CD14-positive monocyte (primary cell): ENCODE measurements at places on chromosomes 16 and 17.
A peak's percentile ranks its signal among the peaks of the same experiment; 100 is the strongest.

DNA sequence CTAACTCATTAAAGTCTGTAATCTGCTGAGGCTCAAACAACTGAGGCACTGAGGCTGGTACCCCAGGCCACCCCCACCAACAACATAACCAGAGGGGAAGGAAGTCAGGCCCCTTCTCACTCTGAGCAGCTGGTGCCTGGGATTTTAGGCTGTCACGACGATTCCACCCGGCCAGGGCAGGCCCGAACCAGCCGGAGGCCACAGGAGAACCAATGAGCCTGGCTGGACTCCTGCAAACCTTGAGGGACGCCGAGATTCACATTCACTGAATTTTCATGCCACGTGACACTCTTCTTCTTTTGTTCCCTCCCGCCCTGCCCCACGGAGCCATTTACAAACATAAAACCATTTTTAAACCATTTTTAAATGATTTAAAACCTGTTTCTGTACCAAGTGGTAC lies 48.1 kb downstream of the RPH3AL start:
- DNase-seq, result no peak

DNA sequence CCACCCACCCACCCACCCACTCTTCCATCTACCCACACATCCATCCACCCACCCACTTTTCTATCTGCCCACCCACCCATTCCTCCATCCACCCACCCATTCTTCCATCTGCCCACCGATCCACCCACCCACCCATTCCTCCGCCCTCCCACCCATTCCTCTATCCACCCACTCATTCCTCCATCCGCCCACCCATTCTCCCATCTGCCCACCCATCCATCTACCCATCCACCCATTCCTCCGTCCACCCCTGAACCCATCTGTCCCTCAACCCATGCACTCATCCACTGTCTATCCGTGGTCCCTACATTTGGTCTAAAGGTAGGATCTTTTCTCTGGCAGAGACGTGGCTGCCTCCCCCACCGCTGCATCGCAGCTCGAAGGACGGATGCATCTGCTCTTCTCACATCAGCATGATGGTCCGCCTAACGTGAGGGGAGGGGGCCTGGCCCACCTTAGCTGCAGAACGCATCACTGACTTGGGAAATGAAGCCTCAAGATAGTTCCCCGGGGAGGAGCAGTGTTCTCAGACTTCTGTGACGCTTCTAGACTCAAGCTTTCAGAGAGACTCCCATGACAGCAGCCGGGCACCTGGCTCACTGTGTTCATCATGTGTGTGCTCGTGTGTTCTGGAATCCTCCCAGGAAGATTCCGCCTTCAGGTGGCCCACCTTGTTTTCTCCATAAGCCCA lies 17.2 kb upstream of the GSE1 start:
- no peak for DNase-seq

GRCh38 chr16:4378161-4378666 lies 6.6 kb downstream of the VASN start:
- DNase-seq, result no peak

- DNase-seq, result no peak
Observed at GRCh38 chr16:86390335-86390734, 120.0 kb upstream of the FOXF1 start.

DNA sequence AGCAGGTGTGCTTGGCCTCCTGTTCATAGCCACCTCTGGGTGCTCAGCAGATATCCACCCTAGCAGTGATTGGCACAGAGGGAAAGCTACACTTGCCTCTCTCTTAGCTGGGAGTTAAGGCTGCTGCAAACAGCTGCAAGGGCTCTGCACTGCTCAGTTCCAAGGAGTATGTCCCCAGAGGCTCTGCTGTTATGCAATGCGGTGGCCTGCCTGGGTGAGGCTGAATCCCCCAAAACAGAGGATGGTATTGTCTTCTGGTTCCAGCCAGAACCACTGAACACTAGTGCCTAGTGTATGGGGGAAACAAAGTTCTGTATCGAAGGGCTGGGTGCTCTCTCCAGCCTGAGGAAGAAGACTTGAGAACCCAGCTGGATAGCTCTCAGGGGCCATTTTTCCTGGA lies 16.8 kb downstream of the TMEM94 start:
- no peak for DNase-seq

- no peak for DNase-seq
Observed at GRCh38 chr17:81536299-81537290, 8.4 kb downstream of the FSCN2 start.

GRCh38 chr17:8468980-8469379 lies 33.3 kb downstream of the NDEL1 start:
- no peak for DNase-seq

GRCh38 chr16:88722784-88723506 lies 16.6 kb downstream of the CTU2 start:
- no peak for DNase-seq

GRCh38 chr16:86568677-86569623 lies 2.3 kb downstream of the FOXC2 start:
- DNase-seq, result no peak

GRCh38 chr17:8798846-8799569 lies at the start of gene MFSD6L:
Gene MFSD6L, minus strand, starts transcription at chr17:8799365. Its CDS starts 245 bp downstream, at chr17:8799120.
- DNase-seq, result no peak

- peak; percentile 26 for DNase-seq
Observed at GRCh38 chr16:68539711-68540239, 684 bp downstream of the ZFP90 start.

- DNase-seq, result peak; percentile 65
Observed at GRCh38 chr17:55496094-55496881, 15.0 kb downstream of the SMIM36 start.

DNA sequence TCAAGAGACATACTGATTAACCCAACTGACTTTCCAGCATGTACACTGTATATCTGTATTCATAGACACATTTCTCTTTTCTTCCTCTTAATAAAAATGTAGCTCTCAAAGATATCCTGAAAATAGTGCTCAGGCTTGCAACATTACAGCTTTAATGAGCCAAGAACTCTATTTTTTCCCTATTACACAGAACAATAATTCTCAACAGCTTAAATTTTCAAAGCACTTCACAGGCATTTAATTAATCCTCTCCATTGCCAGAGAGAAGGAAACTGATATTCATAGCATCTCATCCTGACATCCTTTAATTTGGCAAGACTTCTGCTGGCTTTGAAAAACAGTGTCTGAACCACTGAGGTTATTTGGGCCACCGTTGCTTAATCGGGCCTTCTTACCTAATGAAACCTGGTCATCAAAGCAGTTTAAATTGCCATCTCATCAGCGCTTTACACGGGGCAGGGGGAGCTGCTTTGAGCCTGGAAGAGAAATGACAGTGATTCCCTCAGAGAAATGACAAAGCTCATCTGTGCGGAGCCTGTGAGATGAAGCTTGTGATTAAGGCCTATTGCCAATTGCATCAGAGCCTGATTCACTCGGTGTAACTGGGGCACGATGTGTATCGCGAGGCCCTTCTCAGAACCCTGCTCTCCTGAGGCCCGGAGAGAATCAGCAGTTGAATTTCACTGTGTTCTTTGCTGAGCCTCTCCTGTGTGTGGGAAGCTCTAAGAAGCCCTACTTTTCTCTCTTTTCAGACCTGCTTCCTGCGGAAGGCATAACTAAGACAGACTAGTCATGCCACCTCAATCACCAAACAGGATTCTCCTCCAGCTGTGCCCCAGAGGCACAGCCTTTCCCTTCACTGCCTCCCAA lies 8.5 kb upstream of the SIAH1 start:
- no peak for DNase-seq

DNA sequence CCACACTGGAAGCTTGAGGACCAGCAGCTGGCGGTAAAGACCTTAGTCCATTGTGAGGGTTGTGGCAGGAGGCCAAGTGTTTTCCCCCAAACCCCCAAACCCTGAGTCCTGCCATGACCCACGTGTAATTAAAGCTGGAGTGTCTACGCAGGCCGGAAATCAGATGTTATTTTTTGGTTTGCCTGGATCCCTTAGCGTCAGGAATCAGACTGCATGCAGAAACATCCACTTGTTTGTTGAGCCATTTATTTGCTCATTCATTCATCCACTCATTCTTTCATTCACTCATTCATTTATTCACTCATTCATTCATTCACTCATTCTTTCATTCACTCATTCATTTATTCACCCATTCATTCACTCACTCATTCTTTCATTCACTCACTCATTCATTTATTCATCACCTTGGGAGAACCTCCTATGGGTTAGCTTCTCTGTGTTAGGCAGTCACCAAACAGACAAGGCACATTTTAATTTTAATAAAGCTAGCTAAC lies 313.1 kb downstream of the MAF start:
- DNase-seq, result no peak

- no peak for DNase-seq
Observed at GRCh38 chr16:49015225-49015592, 266.4 kb downstream of the CBLN1 start.

- DNase-seq, result no peak
Observed at GRCh38 chr17:81910840-81911276, 341 bp downstream of the PCYT2 start.

DNA sequence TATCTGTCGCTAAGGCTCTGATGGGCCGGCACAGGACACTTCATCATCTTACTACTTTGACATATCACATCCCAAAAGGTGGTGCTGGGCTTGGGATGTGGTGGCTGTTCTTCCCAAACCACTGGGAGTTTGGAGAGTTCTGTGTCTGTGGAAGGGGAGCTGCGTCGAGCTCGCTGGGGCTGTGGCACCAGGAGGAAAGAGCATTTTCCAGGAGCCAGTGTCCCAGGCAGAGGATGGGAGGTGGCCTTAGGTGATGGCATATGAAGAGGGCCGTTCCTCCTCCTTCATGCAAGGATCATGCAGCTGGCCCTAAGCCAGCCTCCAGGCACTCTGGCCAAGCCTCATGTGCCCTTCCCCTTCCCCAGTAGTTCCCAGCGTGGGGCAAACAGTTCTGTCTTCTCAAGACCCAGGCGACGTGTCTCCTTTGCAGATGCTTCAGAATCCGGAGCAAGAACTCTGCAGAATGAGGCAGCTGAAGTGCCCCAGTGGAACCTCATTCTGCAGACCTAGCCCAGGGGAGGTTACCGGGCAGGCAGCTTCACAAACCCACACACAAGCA lies 89.4 kb upstream of the TNRC6C start:
- peak; percentile 28 for DNase-seq

- no peak for DNase-seq
Observed at GRCh38 chr17:57862694-57863667, 13.1 kb upstream of the MRPS23 start.

- no peak for DNase-seq
Observed at GRCh38 chr16:48627148-48627547, 17.2 kb upstream of the N4BP1 start.

- no peak for DNase-seq
Observed at GRCh38 chr17:58335061-58335731, 6.6 kb upstream of the TSPOAP1 start.

- no peak for DNase-seq
Observed at GRCh38 chr16:11092788-11093571, 148.6 kb downstream of the CLEC16A start.

DNA sequence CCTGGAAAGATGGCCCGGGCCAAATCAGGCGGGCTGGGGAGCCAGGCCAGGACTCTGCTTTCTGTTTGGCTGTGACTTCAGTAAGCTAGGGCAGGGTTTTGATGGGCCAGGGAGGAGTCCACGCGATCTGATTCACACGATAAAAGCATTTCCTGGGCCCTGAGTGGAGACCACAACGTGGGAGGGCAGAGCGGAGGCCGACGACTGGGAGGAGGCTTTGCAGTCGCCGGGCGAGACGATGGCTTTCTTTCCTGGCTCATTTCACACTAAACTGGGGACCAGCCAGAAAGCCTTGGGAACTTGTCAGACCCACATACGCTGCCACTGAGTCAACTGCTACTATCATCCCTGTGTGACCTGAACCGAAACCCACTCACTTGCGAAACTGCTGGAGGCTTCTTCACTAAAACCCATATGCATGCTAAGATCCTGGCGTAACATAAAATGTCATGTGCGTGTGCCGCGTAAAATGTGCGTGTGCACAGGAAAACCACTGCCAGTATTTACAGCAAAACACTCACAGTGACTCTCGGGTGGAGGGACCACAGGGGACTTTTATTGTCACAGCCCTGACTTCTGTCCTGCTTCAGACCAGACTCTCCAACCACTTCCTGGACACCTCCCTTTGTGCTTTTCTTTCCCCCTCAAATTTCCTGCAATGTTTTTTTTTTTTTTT lies 14.2 kb upstream of the RHBDF2 start:
- peak; percentile 90 for DNase-seq

GRCh38 chr17:57665696-57666095 lies 79.4 kb downstream of the CCDC182 start:
- DNase-seq, result no peak

- DNase-seq, result no peak
Observed at GRCh38 chr17:7020894-7021664, 1.8 kb upstream of the BCL6B start.

GRCh38 chr16:27642756-27643155 lies 92.8 kb downstream of the KATNIP start:
- no peak for DNase-seq

- DNase-seq, result no peak
Observed at GRCh38 chr16:82715833-82716232, 89.1 kb downstream of the CDH13 start.

- DNase-seq, result no peak
Observed at GRCh38 chr16:24102209-24102660, 153.9 kb upstream of the CACNG3 start.

DNA sequence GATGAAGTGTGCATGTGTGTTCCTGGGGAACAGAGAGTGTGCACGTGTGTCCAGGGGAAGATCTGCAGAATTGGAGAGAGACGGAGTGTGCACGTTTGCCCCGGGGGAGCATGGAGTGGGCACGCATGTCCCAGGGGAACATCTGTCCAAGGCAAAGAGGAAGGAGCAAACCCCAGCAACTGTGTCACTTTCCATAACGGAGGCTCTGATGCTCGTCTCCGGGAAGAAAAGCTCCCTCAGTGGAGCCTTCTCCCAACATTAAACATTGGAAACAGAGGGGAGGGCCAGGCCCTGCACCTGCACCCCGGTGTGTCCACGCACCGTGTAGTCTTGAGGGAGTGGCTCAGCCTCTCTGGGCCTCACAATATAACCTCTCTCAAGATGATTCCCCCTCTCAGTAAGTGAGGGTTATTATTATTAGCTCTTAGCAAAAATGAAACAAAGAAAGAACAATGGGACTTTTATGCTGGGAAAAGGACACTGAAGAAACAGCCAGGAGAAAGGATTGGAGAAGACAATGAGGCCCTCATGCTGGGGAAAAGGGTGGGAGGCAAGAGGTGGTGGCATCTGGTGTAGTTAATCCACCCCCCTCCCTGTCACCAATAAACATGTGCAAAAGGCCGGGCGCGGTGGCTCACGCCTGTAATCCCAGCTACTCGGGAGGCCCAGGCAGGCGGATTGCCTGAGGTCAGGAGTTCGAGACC lies 7.6 kb downstream of the RAB40B start:
- no peak for DNase-seq

DNA sequence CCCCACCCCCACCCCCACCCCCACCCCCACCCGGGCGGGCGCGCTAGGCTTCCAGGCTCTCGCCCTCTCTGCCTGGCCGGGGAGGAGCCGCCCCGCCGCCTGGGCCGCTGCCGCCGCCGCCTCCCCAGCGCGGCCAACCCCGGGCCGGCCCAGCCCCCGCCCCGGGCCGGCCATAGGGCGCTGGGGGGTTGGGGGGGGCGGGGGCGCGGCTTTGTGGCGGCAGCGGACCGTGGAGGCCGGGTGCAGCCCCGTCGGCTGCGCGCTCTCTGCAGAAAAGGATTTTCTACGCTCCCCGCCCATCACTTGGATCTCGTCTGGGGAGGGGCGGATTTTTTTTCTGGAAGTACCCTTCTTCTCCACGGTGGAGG lies 230.9 kb downstream of the MRTFB start:
- peak; percentile 15 for DNase-seq
